ENCODE measurements at places on chromosomes 6 and 20.

GRCh38 chr20:35104685-35105295 lies 12.2 kb upstream of the TRPC4AP start:
- DNase-seq: no peak

DNA sequence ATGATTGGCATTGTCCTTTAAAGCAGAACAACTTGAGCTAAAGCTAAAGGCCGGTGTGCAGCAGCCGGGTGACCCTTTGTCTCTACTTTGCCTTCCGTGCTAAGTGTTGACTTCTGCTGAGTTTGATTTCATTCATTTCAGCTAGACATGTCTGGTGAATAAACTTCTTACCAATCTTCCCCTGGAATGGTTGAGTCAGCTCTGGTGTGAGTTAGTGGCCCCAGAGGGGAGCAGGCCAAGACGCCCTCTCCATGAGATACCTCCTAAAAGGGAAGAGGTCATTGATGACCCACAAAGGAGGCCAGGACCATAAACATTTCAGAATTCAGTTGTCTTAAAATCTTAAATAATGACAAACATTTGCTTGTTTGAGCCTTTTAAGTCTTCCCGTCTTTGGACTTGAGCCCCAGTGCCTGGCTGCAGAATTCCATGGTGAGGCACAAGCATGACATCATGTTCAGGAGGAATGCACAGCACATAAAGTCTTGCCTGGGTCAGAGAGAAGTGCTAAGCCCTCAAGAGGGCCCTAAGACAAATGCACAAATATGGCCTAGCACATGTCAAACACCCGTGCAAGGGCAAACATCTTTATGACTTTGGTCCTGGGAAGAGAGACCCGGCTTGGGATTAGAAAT lies 96.3 kb upstream of the NEDD9 start:
- DNase-seq: no peak

DNA sequence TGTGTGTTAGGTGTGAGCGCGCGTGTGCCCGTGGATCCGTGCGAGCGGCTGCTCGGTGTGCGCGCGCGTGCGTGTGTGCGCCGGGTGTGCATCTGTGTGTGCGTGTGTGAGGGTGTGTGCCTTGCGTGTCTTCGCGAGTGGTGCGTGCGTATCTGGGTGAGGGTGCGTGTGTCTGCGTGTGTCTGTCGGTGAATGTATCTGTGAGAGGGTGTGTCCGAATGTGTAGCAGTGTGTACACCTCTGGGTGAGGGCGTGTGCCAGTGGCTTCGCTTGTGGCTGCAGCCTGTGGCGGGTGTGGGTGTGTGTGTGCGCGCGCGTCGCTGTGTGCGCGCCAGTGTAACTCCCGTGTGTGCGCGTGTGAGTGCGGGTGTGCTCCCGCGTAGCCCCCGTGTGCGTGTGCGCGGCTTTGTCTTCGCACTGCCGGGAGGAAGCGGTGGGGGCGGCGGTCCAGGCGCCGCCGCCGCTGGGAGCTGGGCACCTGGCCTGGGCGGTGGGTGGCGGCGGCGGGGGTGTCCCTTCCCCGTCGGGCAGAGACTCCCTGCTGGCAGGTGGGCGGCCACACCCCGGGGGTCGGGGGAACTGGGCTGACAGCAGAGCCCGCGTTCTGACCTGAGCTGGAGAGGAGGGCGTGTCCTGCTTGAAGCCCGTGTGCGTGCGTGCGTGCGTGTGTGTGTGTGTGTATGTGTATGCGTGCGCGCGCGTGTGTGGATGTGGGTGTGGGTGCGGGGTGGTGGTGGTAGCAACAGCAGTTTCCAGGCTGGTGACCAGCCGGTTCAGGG lies 61.3 kb upstream of the EPB41L1 start:
- DNase-seq: no peak

DNA sequence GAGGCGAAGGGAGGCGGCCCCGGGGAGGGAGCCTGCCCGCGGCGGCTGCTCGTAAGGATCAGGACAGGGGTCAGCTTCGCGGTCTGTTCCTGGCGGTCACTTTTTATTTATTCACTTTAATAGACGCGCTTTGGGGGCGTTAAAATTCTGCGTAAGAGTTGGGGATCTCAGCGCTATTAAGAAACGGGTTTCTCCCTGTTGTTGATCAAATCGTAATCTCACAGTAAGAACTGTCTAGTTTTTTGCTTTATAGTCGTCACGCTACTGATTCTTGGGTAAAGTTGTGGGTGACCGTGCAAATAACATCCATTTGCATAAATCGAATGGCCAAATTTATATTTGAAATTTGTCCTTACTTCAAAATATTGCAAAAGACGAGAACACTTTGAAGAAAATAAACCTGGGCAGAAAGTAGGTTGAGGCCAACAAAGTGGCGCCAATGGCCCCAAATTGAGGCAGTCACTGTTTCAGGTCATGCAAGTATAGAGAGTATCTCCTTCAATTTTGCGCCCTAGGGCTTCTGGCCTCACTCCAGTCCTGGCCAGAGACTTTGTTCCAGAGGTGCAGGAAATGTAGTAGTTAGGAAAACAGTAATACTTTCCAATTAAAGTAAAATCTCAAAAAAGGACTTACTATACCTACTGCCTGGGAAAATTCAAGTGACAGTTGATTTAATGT lies 963 bp upstream of the RMND1 start:
- DNase-seq: peak; percentile 34

- DNase-seq: no peak
Measured at GRCh38 chr20:48257833-48258232, 472.6 kb upstream of the SULF2 start.
